Activated CD8-positive, alpha-beta memory T cell treated with anti-CD3 and anti-CD28 coated beads for 36 hours (primary cell): ENCODE measurements at places on chromosomes 3 and 15. TPM values are rescaled to one million over a fixed set of nuclear protein-coding genes. Genes with fewer than 3 reads are reported as not detected.

The GPR171 gene
- 229 TPM for total RNA-seq

The RHCG gene
- not detected for total RNA-seq

The LRRIQ4 gene
- 0.17 TPM for total RNA-seq

The GAP43 gene
- not detected for total RNA-seq

The RPP25 gene
- total RNA-seq: 9.5 TPM

The DNAH1 gene
- total RNA-seq: 4.4 TPM

The DGKG gene
- 0.67 TPM for total RNA-seq

The ZNF385D gene
- not detected for total RNA-seq

The DTWD1 gene
- 23.4 TPM for total RNA-seq

The MST1 gene
- total RNA-seq: 4.2 TPM

The MYO5C gene
- 0.23 TPM for total RNA-seq

The BUB1B gene
- 57.1 TPM for total RNA-seq

The GPR149 gene
- total RNA-seq: not detected

The IMPG2 gene
- 0.06 TPM for total RNA-seq

The GOLGA8G gene
- not detected for total RNA-seq

The ALPK3 gene
- 0.08 TPM for total RNA-seq

The SLCO3A1 gene
- total RNA-seq: 7.7 TPM

The OR5H2 gene
- not detected for total RNA-seq

The KLHL6 gene
- 34.6 TPM for total RNA-seq

The PRR20G gene
- total RNA-seq: not detected

The CATSPER2 gene
- total RNA-seq: 0.51 TPM

The ACVR2B gene
- 6.6 TPM for total RNA-seq

The CXCR6 gene
- total RNA-seq: 8.0 TPM

The MYL3 gene
- total RNA-seq: not detected

The SLC24A5 gene
- total RNA-seq: not detected

The LRRC28 gene
- 17.6 TPM for total RNA-seq

The VEPH1 gene
- total RNA-seq: not detected

The NR2F2 gene
- total RNA-seq: not detected

The ARHGEF26 gene
- total RNA-seq: not detected

The RAMAC gene
- 30.0 TPM for total RNA-seq

The GPR62 gene
- not detected for total RNA-seq

The ACOX2 gene
- not detected for total RNA-seq
